ENCODE measurements at places on chromosomes 3 and 15. TPM values are rescaled to one million over a fixed set of nuclear protein-coding genes. Genes with fewer than 3 reads are reported as not detected.

- H3K27me3 ChIP-seq: no peaks in the 10 kb centered on the region
- H3K4me1 ChIP-seq: peaks cover 46% of the 10 kb centered on the region
- no peak for DNase-seq
- H3K27ac ChIP-seq: peak overlapping the region; percentile 65
Measured at GRCh38 chr3:16482194-16482769, 31.2 kb downstream of the RFTN1 start.

- no peak overlapping the region for H3K4me3 ChIP-seq
- no peak for DNase-seq
- no peaks in the 10 kb centered on the region for H3K4me1 ChIP-seq
- no peaks in the 10 kb centered on the region for H3K36me3 ChIP-seq
- no peak overlapping the region for H3K27ac ChIP-seq
Measured at GRCh38 chr3:107313711-107314110, 63.5 kb upstream of the CCDC54 start.

DNA sequence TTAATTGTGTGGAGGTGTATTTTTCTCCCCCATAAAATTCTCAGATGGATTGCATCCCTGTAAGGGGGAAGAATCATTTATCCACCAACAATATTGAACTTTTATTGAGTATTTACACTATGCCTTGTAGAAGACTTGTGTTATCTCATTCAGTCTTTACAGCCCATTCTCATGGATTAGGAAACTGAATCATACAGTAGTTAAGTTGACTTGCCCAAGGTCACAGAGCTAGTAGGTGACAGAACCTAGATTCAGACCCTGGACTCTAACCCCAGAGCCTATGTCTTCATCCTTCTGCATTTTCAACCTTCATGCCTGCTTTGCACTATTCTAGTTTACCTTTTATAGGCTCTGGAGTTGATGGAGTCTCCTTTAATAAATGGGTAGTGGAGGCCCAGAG, 226.8 kb downstream of the LPP start:
- no peaks in the 10 kb centered on the region for H3K36me3 ChIP-seq
- no peak for DNase-seq
- no peak overlapping the region for H3K27ac ChIP-seq
- no peak overlapping the region for H3K4me3 ChIP-seq

- H3K4me1 ChIP-seq: peaks cover 36% of the 10 kb centered on the region
- DNase-seq: no peak
- H3K4me3 ChIP-seq: no peak overlapping the region
- H3K27ac ChIP-seq: no peak overlapping the region
- H3K27me3 ChIP-seq: no peaks in the 10 kb centered on the region
- no peaks in the 10 kb centered on the region for H3K36me3 ChIP-seq
Measured at GRCh38 chr3:9071936-9072666, 108.8 kb upstream of the RAD18 start.

Gene DPPA2
- total RNA-seq: not detected

- no peaks in the 10 kb centered on the region for H3K27me3 ChIP-seq
- no peak overlapping the region for H3K4me3 ChIP-seq
- no peaks in the 10 kb centered on the region for H3K36me3 ChIP-seq
- DNase-seq: no peak
- H3K4me1 ChIP-seq: no peaks in the 10 kb centered on the region
Measured at GRCh38 chr3:143095813-143096212, 23.8 kb upstream of the CHST2 start.

Gene MINAR1
- total RNA-seq: 0.13 TPM

DNA sequence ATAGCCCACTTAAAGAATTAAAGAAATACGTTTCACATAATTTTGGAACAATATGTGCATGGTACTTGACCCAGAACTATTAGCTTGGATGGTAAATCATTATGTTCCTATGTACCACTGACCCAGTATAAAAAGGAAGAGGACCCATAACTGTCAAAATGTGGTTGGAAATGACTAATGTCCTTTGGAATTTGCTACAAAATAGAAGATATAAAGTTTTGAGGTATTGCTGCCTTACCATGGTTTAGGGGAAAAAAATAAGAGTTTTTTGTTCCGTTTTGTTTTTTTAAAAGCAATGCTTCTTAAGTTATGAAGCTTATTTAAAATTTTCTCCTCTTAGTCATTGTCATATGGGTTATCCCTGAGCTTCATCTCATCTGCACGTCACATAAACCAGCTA, 15.8 kb upstream of the TFDP2 start:
- H3K4me3 ChIP-seq: no peak overlapping the region
- H3K27me3 ChIP-seq: no peaks in the 10 kb centered on the region
- no peak overlapping the region for H3K27ac ChIP-seq
- H3K4me1 ChIP-seq: no peaks in the 10 kb centered on the region
- DNase-seq: no peak

Gene RFX7
- total RNA-seq: 7.0 TPM

GRCh38 chr15:95912280-95912625, 418.2 kb upstream of the NR2F2 start:
- no peaks in the 10 kb centered on the region for H3K27me3 ChIP-seq
- no peak overlapping the region for H3K27ac ChIP-seq
- H3K4me1 ChIP-seq: no peaks in the 10 kb centered on the region
- H3K4me3 ChIP-seq: no peak overlapping the region
- no peak for DNase-seq

DNA sequence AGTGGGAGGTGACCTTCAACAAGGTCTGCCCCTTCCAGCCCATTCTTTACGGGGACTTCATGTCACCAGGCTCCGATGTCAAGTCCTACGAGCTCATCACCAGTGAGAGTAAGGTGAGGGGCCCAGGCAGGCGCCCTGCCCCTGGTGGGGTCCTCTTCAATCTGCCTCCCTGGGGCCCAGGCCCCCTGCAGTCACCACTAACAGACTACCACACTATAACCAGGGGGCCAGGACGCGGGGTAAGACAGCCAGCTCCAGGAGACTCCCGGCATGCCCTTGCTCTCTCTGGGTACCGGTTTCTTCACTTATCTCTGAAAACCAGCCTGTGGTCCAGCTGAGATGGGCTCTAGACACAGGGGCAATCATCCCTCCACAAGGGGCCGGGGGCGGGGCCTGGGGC, 63.9 kb downstream of the DNAH1 start:
- H3K36me3 ChIP-seq: no peaks in the 10 kb centered on the region
- DNase-seq: no peak
- no peaks in the 10 kb centered on the region for H3K4me1 ChIP-seq
- no peaks in the 10 kb centered on the region for H3K27me3 ChIP-seq

DNA sequence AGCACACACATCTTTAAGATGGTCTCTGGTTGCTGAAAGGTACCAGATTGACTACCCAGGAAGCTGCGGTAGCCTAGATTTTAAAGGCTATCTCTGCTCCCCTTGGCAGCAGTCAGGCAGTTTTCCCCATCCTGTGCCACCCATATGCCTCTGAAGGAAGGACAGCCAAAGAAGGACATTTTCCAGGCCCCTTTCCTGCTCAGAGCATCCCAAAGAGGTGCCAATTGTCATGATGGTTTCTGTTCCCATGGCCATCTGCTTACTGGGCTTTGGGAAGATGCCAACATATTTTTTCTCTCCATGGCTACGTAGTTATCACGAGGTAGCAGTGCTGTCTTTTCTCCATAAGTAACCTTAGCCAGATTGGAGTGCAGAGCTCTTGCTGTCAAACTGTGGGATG, 39.7 kb downstream of the UNC13C start:
- H3K4me3 ChIP-seq: no peak overlapping the region
- no peak overlapping the region for H3K27ac ChIP-seq
- H3K4me1 ChIP-seq: no peaks in the 10 kb centered on the region
- no peaks in the 10 kb centered on the region for H3K27me3 ChIP-seq

Gene CGNL1
- 24.5 TPM for total RNA-seq

DNA sequence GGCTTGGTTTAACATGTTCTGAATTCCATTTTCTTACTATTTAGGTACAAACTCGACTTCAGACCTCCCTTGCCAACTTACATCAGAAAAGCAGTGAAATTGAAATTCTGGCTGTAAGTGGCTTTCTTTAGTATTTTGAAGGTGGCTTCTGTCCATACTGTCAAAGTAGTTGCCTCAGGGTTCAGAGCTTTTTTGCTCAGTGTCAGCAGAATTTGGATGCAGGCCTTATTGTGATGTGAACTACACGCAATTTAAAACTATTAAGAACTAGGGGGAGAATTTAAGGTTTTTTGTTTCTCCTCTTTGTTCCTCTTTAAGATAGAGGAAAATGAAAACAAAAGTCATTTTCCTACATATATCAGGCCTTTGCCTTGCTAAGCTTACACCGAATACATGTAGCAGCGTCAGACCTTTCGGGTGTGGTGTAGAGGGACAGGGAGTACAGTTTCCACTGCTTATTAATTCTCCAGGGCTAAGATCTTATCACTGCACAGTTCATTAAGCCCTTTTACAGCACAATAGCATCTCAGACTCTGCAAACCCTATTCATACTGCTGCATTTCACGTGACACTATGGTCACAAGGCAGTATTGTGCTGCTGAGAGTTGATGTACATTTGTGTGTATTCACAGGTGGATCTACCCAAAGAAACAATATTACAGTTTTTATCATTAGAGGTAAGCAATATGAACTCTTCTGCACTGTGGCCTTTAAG, 6.7 kb downstream of the SRP14 start:
- H3K4me3 ChIP-seq: no peak overlapping the region
- H3K4me1 ChIP-seq: peaks cover 50% of the 10 kb centered on the region
- H3K27ac ChIP-seq: peak overlapping the region; percentile 31
- H3K27me3 ChIP-seq: no peaks in the 10 kb centered on the region

DNA sequence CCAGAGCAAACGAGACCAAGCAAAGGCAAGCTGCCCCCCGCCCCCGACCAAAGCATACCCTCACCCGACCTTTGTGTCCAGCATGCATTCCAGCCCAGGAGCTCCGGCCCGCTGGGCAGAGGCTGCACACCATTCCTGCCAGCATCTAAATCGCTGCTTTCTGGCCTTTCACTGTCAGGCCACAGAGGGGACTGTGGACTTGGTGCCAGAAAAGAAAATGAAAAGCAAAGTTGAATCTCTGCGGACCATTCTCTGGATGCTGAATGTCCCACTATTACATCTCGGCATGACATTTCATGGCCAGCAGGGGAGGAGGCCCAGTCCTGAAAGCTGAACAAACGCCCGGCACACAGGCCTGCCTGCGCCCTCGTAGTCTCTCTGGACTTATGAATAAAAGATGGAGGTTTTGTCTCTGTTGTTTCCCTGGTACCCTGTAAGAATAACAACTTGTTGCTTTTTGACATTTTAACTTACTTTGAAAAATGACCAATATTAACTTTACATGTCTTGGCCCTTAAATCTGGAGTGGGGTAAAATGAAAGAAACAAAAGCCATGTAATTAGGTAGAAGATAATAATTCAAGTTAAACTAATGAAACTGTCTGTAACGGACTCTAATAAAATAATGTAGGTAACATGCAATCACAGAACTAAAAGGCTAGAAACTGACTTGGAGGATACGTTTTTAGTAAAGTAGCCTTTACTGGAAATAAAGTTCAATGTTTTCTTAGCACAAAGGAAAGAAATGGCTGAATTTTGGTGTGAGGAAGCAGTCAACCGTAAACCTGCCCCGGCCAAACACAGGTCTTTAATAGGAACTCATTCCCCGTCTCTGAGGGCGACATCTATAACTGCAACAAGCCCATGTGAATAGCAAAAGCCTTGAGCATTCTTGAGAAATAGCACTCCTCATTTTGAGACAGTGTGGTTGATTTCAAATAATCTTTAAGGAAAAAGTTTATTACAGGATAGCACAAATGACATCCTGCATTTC, 12.7 kb downstream of the IL17RD start:
- peak overlapping the region; percentile 6 for H3K4me3 ChIP-seq
- no peaks in the 10 kb centered on the region for H3K36me3 ChIP-seq
- H3K27ac ChIP-seq: peak overlapping the region; percentile 34
- peaks cover 33% of the 10 kb centered on the region for H3K4me1 ChIP-seq

- H3K4me3 ChIP-seq: no peak overlapping the region
- no peaks in the 10 kb centered on the region for H3K27me3 ChIP-seq
- H3K27ac ChIP-seq: no peak overlapping the region
- H3K4me1 ChIP-seq: peaks cover 80% of the 10 kb centered on the region
Measured at GRCh38 chr3:11624161-11624560, 19.6 kb downstream of the VGLL4 start.

DNA sequence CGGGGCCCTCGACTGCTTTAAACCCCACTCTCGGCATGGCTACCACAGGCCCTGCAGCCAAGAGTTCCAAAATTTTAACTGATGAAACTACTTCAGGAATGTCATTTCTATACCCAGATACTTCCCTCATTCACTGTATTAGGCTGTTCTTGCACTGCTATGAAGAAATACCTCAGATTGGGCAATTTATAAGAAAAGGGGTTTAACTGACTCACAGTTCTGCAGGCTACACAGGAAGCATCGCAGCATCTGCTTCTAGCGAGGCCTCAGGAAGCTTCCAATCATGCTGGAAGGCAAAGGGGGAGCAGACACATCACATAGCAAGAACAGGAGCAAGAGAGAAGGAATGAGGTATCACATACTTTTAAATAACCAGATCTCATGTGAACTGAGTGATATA, 21.6 kb upstream of the ALCAM start:
- no peak overlapping the region for H3K27ac ChIP-seq
- no peaks in the 10 kb centered on the region for H3K27me3 ChIP-seq
- no peak for DNase-seq
- H3K4me3 ChIP-seq: no peak overlapping the region

DNA sequence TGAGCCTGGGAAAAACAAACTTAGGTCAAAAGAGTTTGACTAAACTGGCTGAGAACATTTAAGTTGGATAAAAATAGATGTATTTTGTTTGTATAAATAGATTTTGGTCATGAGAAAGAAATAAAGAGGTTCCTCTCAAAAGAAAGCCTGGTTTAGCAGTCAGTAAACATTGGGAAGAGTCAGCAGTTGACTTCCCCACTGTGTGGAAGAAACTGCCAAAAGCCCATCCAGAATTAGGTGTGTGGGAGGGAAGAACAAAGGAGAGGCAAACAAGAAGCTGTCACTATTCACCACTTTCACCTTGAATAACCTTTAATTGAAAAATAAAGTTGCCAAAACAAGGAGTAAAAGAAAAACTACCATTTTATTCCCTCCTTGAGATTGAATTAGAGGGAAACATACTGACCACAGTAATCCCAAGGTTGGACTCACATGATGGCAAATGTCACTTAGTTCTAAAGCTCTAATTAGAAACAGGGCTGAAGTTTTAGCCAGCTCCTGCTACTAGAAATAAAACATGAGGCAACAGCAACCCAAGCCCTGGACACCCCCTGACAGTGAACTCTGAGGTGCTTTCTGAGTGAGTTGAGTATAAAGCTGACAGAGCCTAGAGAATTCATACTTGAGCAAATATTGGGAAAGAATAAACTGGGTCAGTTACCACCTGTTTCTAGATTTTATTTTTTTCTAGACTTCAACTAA, 139.3 kb downstream of the SERPINI1 start:
- peaks cover 28% of the 10 kb centered on the region for H3K4me1 ChIP-seq
- DNase-seq: no peak
- H3K36me3 ChIP-seq: no peaks in the 10 kb centered on the region
- H3K27ac ChIP-seq: peak overlapping the region; percentile 94
- H3K4me3 ChIP-seq: no peak overlapping the region

DNA sequence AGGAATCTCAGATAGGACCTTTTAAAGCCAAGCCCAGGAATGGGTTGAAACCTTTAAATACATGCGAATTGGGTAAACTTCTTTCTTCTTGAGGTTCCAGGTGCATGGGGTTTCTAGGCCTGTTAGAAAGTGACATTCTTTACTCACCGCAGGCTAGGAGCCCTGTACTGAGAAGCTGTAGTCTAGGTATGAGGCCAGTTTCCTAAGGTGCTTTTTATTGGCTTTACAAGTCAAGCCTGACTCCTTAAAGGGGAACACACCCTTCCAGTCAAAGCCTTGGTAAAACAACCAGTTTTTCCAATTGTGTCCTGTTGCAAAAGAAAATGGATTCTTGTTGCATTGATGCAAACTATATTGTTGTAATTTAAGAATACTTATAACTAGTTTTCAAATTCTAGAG, 76.1 kb upstream of the ATP11B start:
- no peaks in the 10 kb centered on the region for H3K36me3 ChIP-seq
- no peak overlapping the region for H3K4me3 ChIP-seq
- H3K27ac ChIP-seq: no peak overlapping the region
- no peaks in the 10 kb centered on the region for H3K27me3 ChIP-seq
- H3K4me1 ChIP-seq: no peaks in the 10 kb centered on the region

Data from heart right ventricle (tissue), 16 donors.